Fibroblast of upper back skin (primary cell): ENCODE measurements at places on chromosomes 2 and 18.

DNA sequence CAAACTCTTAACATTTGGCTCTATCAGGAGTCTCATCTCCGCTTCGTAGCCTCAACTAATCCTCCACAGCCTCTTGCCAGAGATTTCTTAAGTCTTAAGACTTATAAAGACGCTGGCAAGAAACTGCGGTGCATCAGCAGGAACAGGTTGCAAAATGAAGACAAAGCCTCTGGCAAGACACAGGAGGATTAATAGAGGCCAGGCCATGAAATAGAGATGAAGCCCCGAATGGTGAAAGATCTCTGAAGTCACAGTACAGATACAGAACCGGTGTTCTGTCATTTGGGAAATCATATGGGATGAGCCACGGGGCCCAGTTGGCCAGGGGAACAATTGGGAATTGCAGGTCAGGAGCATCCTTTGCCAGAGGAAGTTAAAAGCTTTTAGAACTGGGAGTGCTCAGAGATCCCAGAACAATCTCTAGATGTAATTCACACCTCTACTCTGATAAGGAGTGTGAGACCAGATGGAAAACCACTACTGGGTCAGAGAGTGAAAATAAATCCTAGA, 190.9 kb upstream of the FOSL2 start:
- DNase-seq = no peak

GRCh38 chr18:60389314-60389713, 16.7 kb upstream of the MC4R start:
- peak; percentile 23 for DNase-seq

- DNase-seq = peak; percentile 60
These were observed 36.0 kb upstream of the CD207 start for GRCh38 chr2:70871398-70872211.

DNA sequence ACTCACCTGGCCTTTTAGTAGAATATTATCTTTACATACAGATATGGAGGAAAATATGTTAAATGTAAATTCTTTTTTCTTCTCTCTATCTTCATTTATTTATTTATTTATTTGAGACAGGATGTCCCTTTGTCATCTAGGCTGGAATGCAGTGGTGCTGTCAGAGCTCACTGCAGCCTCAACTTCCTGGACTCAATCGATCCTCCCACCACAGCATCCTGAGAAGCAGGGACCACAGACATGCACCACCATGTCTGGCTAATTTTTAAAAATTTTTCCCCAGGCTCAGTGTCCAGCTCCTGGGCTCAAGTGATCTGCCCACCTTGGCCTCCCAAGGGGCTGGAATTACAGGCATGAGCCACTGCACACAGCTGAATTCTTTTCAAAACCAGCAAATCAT, 20.3 kb downstream of the KYNU start:
- no peak for DNase-seq

- no peak for DNase-seq
These were observed 562.9 kb downstream of the PIK3C3 start for GRCh38 chr18:42517896-42518295.

DNA sequence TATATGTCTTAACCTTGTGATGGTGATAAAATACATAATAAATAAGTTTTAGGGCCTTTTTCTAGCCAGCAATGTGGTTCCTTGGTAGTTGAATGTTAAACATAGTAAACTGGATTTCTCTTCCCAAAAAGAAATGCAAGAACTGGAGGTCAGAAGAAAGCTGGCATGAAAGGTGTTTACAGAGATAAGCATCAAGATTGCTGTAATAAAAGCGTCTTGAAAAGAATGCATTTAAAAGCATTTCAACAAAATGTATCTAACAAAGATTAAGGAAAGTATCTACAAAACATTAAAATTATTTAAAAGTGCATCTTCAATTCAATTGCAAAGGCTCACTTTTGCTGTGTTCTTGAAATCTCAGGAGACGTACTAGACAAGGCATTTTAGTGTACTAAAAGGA, 419.0 kb downstream of the ERBB4 start:
- no peak for DNase-seq

- no peak for DNase-seq
These were observed 13.8 kb upstream of the CCDC68 start for GRCh38 chr18:54973046-54973445.

GRCh38 chr2:143732076-143732475, 602.9 kb downstream of the ARHGAP15 start:
- DNase-seq = peak; percentile 43

GRCh38 chr2:241271706-241272302, 43.7 kb downstream of the HDLBP start:
- DNase-seq = peak; percentile 76

DNA sequence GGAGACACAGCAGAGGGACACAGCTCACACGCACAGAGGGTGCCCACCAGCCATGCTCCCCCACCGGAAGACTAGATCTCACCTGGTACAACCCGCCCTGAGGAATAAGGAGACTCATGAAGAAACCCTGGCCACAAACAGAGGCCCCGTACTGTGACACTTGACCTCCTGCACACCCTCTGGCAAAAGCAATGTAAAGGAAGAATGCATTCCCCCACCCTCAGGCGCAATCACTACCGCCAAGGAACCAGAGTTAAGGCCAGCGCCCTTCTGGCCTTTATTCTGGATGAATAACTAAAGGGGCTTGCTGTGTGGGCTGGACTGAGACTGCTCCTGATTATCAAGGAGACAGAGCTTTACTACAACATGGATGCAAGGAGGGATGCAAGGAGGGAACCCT, 509.2 kb upstream of the SPHKAP start:
- no peak for DNase-seq

- no peak for DNase-seq
These were observed 9.3 kb downstream of the ALPG start for GRCh38 chr2:232415736-232416520.

DNA sequence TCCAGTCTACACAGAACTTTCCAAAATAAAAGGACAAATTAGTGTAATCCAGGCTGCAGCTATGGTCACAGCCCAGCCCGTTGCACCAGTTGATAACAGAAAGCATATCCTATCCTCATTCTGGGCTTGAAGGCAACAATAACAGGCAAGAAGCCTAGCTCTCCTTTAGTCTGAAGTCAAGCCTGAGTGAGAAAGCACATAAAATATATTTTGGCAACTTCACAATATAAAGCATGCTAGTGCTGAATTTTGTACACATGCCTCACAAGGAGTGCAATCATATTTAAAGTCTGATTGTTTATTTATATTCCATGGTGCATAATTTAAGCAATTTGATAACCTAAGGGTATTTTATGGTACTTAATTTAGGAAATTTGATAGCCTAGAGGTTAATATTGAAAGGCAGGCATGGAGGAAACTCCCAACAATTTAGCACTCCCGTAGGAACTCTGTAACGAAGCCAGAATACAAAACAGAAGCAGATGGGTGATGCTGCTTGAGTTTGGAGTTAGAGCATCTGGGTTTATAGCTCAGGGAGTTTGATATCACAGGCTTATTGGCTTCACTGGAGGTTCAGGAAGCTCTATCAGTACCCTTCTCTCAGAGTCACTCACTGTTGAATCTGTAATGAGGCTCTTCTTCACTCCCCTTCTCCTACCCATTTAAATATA, 1199.1 kb upstream of the GYPC start:
- no peak for DNase-seq

DNA sequence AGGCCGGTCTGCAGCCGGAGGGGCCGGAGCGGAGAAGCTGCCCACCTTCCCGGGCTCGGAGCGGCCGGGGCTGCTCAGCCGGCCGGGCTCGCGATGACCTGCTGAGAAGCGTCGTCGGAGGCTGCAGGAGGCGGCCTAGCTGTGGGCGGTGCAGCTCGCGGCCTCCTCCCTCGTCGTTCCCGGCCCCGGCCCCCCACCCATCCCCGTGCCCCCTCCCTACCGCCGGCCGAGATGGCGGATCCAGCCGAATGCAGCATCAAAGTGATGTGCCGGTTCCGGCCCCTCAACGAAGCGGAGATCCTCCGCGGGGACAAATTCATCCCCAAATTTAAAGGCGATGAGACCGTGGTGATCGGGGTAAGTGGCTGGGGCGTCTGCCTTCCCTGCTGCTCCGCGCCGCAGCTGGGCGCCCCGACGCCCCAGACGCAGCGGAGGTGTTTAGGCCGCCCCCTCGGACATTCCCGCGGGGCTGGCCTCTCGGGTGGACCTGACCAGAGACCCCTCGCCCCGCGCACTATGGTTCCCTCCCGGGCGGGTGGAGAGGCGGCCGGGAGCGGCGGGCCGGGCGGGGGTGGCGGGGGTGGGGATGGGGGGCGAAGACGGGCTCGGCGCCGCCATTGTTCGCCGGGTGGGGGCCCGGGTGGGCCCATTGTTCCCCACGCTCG, 492 bp downstream of the KIF5C start:
- no peak for DNase-seq

DNA sequence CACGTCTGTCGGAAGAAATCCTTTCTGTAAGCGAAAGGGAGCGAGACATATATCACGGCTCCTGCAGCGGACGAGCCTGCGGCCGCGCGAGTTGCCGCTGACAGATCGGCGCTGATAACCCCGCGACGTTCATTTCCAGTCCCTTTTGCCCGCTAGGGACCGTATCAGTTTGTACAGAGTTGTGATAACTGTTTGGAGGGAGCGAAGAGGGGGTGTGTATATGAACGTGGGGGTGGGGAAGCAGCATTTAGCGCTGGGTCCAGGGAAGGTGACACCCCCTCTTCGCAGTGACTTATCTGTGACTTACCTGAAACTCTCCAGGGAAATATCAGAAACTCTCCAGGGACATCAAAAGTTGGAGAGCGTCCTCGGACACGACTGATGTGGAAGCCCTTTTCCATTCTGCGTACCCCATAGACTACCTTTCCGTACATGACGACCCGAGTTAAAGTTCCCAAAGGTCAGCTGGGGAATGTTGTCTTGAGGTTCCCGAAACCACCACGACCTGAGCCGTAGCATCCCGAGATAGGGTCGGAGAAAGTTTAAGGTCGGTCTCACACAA, 948 bp upstream of the GATA6 start:
- no peak for DNase-seq

DNA sequence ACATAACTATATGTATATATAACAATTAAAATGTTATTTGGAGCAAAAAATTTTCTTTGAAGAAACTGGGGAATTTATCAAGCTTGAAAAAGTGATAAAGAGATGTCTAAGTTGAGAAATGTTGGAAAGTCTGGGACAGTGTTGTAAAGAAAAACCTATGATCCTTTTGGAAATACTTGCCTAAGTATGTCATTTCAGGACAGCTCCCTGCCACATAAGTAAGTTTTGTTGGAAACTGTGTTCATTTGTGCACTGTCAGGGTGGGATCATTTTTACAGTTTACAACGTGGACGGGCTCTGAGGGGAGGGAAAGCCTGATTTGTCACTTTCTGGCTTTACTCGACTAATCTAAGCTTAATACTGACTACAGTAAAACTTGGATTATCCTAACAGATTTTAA, 10.4 kb upstream of the COL3A1 start:
- DNase-seq = no peak

DNA sequence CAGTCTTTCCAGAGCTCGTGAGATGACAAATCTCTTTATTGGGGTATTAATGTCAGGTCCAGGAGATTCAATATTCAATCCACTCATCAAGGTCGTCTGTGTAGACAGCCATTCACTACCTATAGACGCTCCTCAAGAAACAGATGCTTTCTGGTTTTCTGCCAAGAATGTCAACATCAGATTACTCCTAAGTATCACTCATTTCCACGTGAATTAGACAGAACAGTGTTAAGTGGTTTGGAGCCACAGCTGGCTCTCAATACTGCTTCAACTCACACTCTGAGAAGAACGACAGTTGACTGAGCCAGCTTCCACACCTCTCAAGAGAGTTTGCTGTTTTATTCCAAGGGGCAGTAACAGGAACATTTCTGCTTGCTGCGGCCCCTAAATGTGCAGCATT, 113.5 kb upstream of the NEDD4L start:
- DNase-seq = no peak

DNA sequence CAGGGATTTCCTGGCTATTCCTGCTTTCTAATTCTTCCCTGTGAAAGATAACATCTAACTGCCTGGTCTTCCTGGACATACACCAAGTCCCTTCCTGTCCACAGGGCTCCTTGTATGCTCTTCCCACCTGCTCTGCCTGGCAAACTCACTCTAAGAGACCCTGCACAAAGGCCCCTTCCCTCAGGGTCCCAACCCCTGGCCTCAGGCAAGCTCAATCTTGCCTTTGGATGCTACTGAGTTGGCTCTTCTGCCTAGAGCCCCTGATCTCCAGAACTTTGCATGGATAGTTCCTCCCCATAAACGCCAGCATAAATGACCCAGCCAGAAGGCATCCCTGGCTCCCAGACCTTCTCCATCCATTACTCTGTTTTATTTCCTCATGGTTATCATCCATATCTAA, 98.3 kb upstream of the OTOS start:
- no peak for DNase-seq

- no peak for DNase-seq
These were observed 266.6 kb downstream of the SRBD1 start for GRCh38 chr2:45344502-45344901.

DNA sequence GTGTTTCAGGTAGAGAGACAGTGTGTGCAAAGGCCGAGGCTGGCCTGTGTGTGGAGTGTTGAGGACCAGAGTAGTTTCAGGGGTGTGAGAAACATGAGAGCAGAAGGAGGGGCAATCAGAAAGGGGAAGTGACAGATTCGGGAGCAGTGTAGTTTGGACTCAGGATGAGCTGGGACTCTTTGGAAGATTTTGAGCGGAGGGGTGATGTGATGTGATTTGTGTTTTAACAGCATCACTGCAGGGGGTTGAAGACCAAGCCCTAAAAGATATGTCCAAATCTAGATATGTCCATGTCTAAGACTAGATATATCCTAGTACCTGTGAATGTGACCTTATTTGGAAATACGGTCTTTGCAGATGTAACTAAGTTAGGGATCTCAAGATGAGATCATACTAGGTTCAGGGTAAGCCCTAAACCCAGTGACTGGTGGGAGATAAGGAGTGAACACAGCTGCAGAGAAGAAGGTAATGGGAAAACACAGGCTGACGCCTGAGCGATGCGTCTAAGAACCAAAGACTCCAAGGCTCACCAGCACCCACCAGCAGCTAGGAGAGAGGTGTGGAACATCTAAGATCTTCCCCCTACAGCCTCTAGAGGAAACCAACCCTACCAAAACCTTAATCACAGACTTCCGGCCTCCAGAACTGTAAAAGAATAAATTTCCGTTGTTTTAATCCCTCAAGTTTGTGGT, 38.5 kb upstream of the MYO3B start:
- no peak for DNase-seq

GRCh38 chr2:48131539-48132270, 225.4 kb upstream of the FBXO11 start:
- peak; percentile 67 for DNase-seq

DNA sequence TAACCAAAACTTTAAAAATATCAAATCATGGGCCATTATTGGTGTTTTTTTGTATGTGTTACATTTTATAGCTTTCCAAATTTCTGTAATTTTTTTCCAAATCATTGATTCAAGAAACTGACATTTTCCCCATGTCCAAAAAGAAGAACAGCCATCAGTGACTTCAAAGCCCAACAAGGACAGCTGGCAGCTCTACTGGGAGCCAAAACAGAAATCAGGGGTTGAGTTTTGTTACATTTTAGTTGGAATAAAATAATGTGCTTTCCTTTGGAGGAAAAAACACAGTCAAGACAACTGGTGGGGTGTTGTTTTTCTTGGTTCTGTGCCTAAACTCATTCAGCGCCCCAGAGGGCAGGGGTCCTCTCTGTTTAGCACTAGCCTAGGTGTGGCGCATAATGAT, 23.8 kb downstream of the AKAIN1 start:
- no peak for DNase-seq
